ENCODE measurements at places on chromosomes 11 and 22.
A peak's percentile ranks its signal among the peaks of the same experiment; 100 is the strongest.

GRCh38 chr11:73663604-73664495 is 17.5 kb downstream of the PLEKHB1 start:
- H3K4me1 ChIP-seq: peaks cover 5% of the 10 kb centered on the region
- no peak for DNase-seq
- H3K27me3 ChIP-seq: no peaks in the 10 kb centered on the region
- H3K27ac ChIP-seq: no peak overlapping the region

DNA sequence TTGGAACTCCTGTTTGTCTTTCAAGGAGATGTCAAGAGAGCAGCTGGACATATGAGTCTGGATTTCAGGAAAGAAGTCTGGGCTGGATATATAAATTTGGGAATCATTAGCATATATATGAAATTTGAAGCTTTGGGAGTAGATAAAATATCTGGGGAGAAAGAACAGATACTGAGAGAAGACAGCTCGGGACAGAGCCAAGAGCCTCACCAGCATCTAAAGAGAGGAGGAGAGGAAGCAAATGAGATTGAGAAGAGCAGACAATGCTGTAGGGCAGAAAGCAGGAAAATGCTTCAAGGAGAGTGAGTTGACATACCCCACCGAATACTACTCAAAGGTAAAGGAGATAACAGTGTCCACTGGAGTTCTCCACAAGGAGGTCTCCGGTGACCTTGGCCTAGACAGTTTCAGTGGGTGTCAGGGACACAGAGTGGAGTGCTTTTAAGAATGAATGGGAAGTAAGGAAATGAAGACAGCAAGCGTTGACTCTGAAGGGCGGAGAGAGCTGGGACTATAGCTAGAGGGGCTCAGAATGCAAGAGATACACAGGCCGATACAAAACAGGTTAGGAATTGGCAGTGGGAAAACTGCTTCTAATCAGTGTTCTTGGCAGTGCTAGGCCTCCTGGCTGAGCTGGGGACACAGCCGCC is 862 bp downstream of the APBB1 start:
- no peak overlapping the region for H3K4me3 ChIP-seq
- H3K27ac ChIP-seq: no peak overlapping the region
- peaks cover 6% of the 10 kb centered on the region for H3K4me1 ChIP-seq
- DNase-seq: no peak
- H3K27me3 ChIP-seq: peaks cover 27% of the 10 kb centered on the region
- peaks cover 3% of the 10 kb centered on the region for H3K36me3 ChIP-seq

GRCh38 chr11:1644601-1645356 is 15.2 kb downstream of the KRTAP5-5 start:
- H3K27ac ChIP-seq: no peak overlapping the region
- DNase-seq: no peak
- no peak overlapping the region for H3K4me3 ChIP-seq
- H3K27me3 ChIP-seq: peaks cover 3% of the 10 kb centered on the region
- H3K4me1 ChIP-seq: no peaks in the 10 kb centered on the region

- peaks cover 4% of the 10 kb centered on the region for H3K27me3 ChIP-seq
- no peak overlapping the region for H3K27ac ChIP-seq
- no peak overlapping the region for H3K4me3 ChIP-seq
Observed at GRCh38 chr11:119160151-119160550, 8.4 kb upstream of the NLRX1 start.

GRCh38 chr11:68048681-68049508 is 10.1 kb downstream of the TCIRG1 start:
- no peak for DNase-seq
- H3K4me3 ChIP-seq: no peak overlapping the region
- no peaks in the 10 kb centered on the region for H3K4me1 ChIP-seq
- no peak overlapping the region for H3K27ac ChIP-seq
- no peaks in the 10 kb centered on the region for H3K27me3 ChIP-seq
- H3K36me3 ChIP-seq: peaks cover 39% of the 10 kb centered on the region

- H3K4me1 ChIP-seq: peaks cover 41% of the 10 kb centered on the region
- H3K4me3 ChIP-seq: peak overlapping the region; percentile 11
- peak overlapping the region; percentile 68 for H3K27ac ChIP-seq
- no peaks in the 10 kb centered on the region for H3K36me3 ChIP-seq
- H3K27me3 ChIP-seq: no peaks in the 10 kb centered on the region
Observed at GRCh38 chr22:30212363-30212995, 34.1 kb downstream of the LIF start.

DNA sequence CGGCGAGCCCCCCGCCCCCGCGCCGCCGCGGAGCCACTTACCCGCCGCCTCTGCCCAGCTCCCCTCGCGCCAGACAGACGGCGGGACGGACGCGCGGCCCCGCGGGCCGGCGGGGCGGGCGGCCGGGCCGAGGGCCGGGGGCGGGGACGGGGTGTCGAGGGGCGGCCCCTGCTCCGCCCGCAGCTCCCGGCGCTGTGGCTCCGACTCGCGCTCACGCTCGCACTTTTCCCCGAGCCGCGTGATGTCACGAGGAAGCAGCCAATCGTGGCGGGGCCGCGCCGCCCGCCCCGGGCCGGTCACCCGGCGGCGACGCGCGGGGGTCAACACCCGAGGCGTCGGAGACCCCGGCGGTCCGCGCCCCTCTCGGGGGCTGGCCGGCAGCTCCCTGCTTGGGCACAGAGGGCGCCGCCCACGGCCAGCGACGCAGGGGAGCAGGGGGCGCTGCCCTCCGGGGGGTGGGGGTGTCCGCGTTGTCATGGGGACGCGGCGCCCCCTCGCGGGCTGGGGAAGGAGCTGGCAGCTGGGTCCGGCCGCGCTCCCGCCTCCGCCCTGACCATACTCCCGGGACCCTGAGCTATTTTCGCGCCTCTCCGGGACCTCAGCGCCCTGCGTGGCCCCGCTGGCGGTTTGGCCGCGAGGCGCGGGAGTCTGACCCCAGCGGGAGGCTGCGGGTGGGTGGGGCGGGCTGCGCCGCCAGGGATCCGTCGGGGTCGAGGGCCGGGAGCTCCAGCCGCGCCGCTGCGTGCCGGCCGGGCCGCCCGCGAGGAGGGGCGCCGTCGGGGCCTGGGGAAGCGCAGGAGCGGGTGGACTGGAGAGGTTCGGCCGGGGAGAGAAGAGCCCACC is at the start of gene CHRM4:
Gene CHRM4 (minus strand): TSS at position 199 of the 843 bp plus-strand sequence. CDS start 5,219 bp downstream, outside the sequence.
- peaks cover 11% of the 10 kb centered on the region for H3K4me1 ChIP-seq
- H3K36me3 ChIP-seq: peaks cover 2% of the 10 kb centered on the region
- DNase-seq: no peak
- H3K27me3 ChIP-seq: peaks cover 52% of the 10 kb centered on the region

GRCh38 chr11:72753341-72754148 is 1.3 kb upstream of the ARAP1 start:
- peak overlapping the region; percentile 90 for H3K4me3 ChIP-seq
- H3K36me3 ChIP-seq: no peaks in the 10 kb centered on the region
- H3K4me1 ChIP-seq: peaks cover 28% of the 10 kb centered on the region
- H3K27me3 ChIP-seq: no peaks in the 10 kb centered on the region
- DNase-seq: no peak

GRCh38 chr11:129989149-129989813 is 13.4 kb downstream of the PRDM10 start:
- H3K27ac ChIP-seq: no peak overlapping the region
- H3K4me3 ChIP-seq: no peak overlapping the region
- DNase-seq: no peak
- H3K36me3 ChIP-seq: no peaks in the 10 kb centered on the region

DNA sequence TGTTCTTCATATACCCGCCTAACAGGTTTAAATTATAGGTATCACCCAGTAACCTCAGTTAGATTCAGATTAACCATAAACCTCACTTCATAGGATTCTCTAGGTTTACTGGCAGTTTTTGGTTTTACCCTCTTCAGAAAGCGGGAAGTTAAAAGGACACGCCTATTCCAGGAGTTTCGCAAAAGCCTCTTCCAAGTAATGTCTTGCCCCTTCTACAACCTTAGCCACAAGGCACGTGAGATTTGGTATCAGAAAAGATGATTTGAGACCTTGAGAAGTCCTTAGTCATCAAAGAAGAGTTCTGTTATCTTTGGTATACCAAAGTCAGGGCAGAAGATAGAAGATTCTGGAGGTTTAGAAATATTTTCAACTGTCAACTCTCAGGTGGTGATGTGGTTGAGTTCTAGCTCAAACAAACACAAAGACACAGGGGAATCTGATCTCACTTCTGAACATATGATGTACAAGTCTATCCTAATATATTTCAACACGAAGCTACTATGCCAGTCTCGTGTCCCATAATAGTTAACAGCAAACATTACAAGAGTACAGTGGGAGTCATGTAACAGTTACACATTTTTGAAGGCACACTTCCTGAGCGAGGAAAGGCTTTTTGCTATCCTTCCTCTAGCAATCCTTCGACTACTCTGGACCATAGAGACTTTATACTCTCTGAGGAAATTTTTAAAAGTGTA is 103.5 kb downstream of the USP35 start:
- H3K27me3 ChIP-seq: no peaks in the 10 kb centered on the region
- H3K27ac ChIP-seq: peak overlapping the region; percentile 97
- peak overlapping the region; percentile 70 for H3K4me3 ChIP-seq
- DNase-seq: peak; percentile 72
- H3K4me1 ChIP-seq: peaks cover 66% of the 10 kb centered on the region
- H3K36me3 ChIP-seq: peaks cover 70% of the 10 kb centered on the region

- H3K27me3 ChIP-seq: peaks cover 62% of the 10 kb centered on the region
- H3K36me3 ChIP-seq: no peaks in the 10 kb centered on the region
- peaks cover 3% of the 10 kb centered on the region for H3K4me1 ChIP-seq
- no peak overlapping the region for H3K27ac ChIP-seq
- DNase-seq: no peak
Observed at GRCh38 chr11:128894685-128895084, 3.5 kb downstream of the KCNJ5 start.

DNA sequence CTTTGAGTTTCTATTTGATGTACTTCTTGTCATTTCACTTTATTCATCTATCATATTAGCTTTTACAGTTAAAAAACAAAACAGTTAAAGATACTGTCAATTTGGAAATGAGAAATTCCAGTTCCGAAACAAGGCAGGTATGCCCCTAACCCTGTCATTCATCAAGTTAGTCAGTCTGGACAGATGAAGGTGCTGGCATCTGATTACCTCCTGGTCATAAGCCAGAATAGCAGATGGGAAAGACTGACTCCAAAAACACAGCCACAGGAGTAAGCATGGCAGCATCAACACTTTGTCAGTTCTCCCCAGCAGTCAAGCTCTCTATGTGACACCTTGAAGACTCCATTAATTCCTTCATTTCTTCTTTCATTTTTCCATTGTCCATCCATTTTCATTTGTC is 4.3 kb downstream of the LRRC51 start:
- no peaks in the 10 kb centered on the region for H3K27me3 ChIP-seq
- no peak overlapping the region for H3K27ac ChIP-seq
- H3K4me3 ChIP-seq: no peak overlapping the region
- peaks cover 24% of the 10 kb centered on the region for H3K4me1 ChIP-seq
- peaks cover 6% of the 10 kb centered on the region for H3K36me3 ChIP-seq
- DNase-seq: no peak

GRCh38 chr11:114158421-114158820 is 98.9 kb downstream of the ZBTB16 start:
- peaks cover 15% of the 10 kb centered on the region for H3K36me3 ChIP-seq
- H3K4me1 ChIP-seq: peaks cover 61% of the 10 kb centered on the region
- no peak for DNase-seq
- H3K27ac ChIP-seq: no peak overlapping the region

GRCh38 chr11:67996622-67997474 is 7.0 kb downstream of the UNC93B1 start:
- H3K4me3 ChIP-seq: no peak overlapping the region
- H3K36me3 ChIP-seq: peaks cover 6% of the 10 kb centered on the region
- H3K27ac ChIP-seq: peak overlapping the region; percentile 63
- peaks cover 13% of the 10 kb centered on the region for H3K4me1 ChIP-seq
- H3K27me3 ChIP-seq: no peaks in the 10 kb centered on the region

DNA sequence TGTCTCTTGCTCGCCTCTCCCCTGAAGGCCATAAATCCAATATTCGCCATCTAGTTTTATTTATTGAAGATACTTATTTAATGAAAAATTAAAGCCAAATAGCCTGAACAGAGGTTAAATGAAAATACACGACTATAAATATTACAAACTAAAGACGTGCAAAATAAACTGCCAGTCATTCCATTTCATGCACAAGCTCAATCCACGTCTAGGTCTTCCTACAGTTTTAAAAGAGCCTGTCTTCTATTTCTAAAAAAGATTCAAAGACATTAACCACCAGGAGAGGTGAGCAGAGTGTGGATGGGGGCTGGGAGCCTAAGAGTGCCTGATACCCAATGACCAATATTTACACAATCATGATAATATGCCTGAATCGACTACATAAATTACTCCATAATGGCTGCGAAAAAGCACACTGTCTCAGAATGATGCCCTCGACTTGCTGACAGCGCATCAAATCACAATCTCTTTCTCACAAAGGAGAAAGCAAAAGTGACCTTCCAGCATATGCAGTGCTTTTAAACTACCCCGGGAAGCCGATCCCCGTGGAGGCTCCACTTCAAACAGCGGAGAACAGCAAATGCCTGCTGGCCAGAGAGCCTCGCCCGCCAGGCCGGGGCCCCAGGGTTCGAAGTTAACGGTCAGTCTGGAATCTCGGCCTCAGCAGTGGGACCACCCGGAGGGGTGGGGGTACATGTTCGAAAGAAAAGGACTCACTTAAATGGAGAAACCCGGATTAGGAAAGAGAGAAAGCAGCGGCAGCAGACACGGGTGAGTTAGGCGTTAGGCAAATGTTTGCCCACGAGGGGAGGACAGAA is 1.7 kb downstream of the FCHSD2 start:
- DNase-seq: peak; percentile 14
- H3K4me3 ChIP-seq: peak overlapping the region; percentile 88
- peaks cover 38% of the 10 kb centered on the region for H3K4me1 ChIP-seq
- H3K27ac ChIP-seq: peak overlapping the region; percentile 85
- H3K36me3 ChIP-seq: peaks cover 37% of the 10 kb centered on the region
- H3K27me3 ChIP-seq: no peaks in the 10 kb centered on the region

DNA sequence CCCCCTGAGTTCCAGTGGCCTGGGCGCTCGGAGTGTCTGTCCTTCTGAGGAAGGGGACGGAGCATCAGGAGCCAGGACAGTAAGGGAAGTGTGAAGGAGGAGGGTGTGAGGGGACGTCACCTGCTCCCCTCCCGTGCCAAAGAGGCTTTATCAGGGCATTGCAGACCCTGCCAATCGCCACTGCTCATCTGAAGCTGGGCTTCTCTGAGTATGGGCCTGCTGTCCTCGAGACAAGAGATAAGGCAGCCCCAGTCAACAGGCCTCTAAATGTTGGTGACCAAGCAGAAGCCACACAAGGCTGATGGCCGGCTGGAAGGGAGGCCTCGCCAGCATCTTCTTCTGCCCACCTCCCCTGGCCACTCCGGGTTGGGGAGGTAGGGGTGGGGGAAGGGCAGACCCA is 29.8 kb downstream of the LIF start:
- peaks cover 63% of the 10 kb centered on the region for H3K4me1 ChIP-seq
- no peaks in the 10 kb centered on the region for H3K27me3 ChIP-seq
- DNase-seq: no peak
- H3K4me3 ChIP-seq: no peak overlapping the region
- no peak overlapping the region for H3K27ac ChIP-seq
